ENCODE measurements at places on chromosomes 5 and 9. TPM values are rescaled to one million over a fixed set of nuclear protein-coding genes. Genes with fewer than 3 reads are reported as not detected.

OTP gene
- not detected for total RNA-seq

CXCL14 gene
- total RNA-seq, result 1.3 TPM

PRLR gene
- 6.3 TPM for total RNA-seq

ABCA1 gene
- 141 TPM for total RNA-seq

SPATA31E1 gene
- not detected for total RNA-seq

SPEF2 gene
- 19.7 TPM for total RNA-seq

PCDHB5 gene
- 4.7 TPM for total RNA-seq

QSOX2 gene
- total RNA-seq, result 9.0 TPM

ARRDC3 gene
- 216 TPM for total RNA-seq

TMED9 gene
- 129 TPM for total RNA-seq

BRD3OS gene
- total RNA-seq, result 33.6 TPM

CD274 gene
- 2.1 TPM for total RNA-seq

QRFP gene
- not detected for total RNA-seq

COL15A1 gene
- total RNA-seq, result 97.6 TPM

HCN1 gene
- 1.3 TPM for total RNA-seq

CDC20B gene
- total RNA-seq, result not detected

GALNT12 gene
- 2.4 TPM for total RNA-seq

MAMDC2 gene
- total RNA-seq, result 5.1 TPM

SLC27A6 gene
- total RNA-seq, result 9.4 TPM

FRMD3 gene
- 32.9 TPM for total RNA-seq

C1QTNF2 gene
- total RNA-seq, result 2.1 TPM

ISOC1 gene
- total RNA-seq, result 30.5 TPM

STPG3 gene
- not detected for total RNA-seq

CKMT2 gene
- 112 TPM for total RNA-seq

FRRS1L gene
- 21.8 TPM for total RNA-seq

MARCHF11 gene
- total RNA-seq, result not detected

All from adrenal gland (tissue), 19 donors.